ENCODE measurements at places on chromosomes 2 and 18.

DNA sequence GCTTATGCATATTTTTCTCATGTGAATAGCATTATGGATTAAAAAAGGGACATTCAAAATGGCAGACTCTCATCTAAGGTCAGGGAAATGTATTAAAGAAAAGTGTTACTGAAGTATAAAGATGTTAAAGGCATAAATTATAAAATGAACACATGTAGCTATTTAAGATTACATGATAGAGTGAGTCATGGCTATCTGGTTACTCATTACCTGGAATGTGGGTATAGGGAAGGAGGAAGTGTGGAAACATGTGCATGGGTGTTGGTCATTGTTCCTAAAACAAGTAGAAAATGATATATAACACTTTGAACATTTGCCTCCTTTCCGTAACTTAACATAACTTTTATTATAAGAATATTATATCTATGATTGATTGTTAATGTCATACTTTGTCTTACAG lies 66.4 kb downstream of the MYO1B start:
- DNase-seq, result no peak

DNA sequence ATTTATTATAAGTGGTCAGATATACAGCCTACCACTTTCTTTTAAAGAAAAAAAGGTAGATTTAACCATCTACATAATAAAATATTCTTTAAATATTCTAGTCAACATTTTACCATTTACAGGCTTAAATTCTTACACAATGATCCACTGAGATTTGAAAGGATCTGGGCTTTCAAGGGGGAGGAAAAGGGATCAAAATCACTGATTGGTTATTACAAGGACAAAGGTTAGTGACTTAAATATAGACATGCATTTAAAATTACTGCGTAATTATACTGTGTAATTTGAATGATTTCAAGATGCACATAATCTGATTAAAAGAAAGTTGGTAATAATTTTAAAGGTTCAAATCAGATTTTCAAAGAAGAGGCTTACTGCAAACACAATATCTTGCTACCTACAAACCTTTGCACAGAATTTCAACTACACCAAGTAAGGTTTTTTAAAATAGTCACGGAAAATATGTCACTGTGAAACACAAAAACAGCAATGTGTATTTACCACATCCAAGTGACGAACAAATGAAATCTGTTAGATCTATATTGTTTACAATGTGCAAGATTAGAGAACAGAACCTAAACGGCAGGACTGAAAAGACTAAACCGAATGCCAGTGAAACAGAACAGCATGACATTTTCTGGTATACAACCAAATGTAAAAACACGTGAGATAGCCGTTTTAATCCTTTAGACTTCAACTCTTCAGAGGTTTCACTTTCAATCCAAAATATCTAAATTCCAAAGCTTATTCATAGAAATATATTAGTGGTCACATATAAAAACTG lies 40.8 kb downstream of the RTN4 start:
- no peak for DNase-seq

DNA sequence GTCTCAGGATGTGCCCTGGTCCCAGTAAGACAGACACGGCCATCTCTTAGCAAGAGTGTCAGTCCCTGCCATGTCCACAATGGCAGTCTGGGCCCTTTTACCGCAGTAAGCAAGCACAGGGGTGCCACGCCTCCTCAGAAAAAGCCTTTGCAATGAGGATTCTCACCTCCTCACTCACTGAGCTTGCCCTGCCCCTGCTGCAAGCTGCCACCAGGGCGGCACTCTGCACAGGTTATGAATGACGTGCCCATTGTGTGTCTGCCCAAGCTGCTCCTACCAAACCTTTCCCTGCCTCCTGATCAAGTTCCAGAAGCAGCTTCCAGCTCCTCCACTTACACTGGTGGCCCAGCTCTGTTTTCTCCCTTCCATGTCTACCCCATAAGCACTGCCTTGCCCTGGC lies 23.3 kb downstream of the ERCC3 start:
- no peak for DNase-seq

- no peak for DNase-seq
Measured at GRCh38 chr2:170660409-170660808, 54.7 kb upstream of the SP5 start.

DNA sequence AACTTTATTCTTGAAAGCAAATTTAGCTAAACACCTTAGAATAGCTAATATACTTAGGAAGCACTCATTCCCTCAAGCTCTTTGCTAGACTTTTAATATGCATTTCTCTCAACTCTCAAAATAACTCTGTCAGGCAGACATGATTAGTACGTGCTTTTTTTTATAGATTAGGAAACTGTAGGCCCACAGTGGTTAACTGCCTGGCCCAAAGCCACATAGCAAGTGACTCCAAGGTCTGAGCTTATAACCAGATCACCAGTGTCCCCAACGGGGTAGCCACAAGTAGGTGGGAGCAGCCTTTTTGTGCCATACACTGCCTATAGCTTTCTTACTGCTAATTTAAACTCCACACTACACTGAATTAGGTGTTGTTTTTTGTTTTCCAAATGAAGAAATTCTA lies 576.8 kb downstream of the METTL4 start:
- DNase-seq, result no peak

- DNase-seq, result no peak
Measured at GRCh38 chr2:69549421-69549820, 94.1 kb downstream of the AAK1 start.

DNA sequence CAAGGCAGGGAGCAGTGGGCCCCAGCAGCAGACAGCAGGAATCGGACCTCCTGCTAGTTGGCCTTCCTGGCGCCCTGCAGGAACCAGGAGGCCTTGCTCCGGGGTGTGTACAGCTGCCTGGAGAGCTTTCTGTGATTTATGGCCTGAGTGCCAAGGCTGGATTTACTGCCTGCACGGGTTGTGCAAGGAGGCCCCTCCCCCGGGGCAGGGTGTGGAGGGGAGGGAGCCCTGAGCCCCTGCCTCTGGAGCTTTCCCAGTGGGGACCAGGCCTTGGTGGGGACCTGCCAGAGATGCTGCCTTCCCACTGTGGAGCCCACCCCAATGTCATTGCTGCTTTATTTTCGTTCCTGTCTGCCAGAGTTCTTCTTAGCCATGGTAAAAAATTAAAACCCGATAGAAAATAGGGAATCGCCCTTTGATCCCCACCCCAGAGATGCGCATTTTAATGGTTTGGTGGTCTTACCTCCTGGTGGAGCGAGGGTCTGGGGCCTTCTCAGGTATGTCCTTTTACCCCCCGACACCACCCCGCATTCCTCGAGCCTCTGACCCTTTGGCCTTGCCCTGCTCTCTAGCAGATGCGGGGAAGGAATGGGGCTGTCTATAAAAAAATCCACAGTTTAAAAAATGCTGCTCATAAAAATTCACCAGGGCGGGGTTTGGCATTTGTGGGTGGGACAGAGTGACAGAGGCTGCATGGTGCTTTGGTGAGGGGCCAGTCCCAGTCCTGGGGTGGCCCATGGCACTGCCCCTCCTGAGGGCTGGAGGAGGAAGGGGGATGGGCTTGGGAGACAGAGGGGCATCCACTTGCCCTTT lies 6.9 kb upstream of the RALB start:
- DNase-seq, result no peak

- DNase-seq, result peak; percentile 7
Measured at GRCh38 chr2:231104115-231104713, 20.6 kb downstream of the HTR2B start.

- DNase-seq, result no peak
Measured at GRCh38 chr2:198546122-198546521, 741.7 kb downstream of the PLCL1 start.

DNA sequence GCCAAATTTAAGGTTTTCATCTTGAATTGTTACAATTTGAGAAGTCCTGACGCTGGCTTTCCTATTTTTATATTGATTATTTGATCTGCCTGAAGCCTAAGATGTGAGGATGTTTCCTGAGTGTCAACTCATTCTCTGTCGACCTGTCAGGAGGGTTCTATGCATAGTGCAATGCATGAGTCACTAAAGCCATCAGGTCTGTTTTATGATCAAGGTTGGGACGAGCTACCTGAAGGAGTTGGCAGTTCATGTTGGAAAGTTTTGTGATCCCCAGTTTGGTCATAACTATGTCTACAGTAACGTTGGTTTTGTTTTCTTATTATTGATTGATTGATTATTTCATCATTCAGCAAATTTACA lies 71.2 kb downstream of the NABP1 start:
- no peak for DNase-seq

GRCh38 chr2:165957030-165957675 lies 3.6 kb upstream of the TTC21B start:
- DNase-seq, result no peak

DNA sequence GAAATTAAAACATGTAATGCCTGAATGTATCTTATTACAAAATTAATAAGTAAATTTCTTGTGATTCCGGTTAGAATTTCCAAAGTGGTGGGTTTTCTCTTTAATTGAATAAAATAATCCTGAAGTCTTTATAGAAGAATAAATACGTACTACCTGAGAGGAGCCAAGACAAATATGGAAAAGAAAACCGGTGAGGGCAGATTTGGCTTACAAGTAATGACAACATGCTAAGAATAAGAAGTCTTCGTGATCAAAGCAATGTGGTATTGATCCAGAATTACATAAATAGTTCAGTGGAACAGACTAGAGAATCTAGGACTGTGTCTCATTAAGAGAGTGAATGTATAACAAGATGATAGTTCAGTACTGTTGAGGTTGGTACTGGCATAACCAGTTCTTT lies 167.5 kb downstream of the NEDD4L start:
- DNase-seq, result no peak

DNA sequence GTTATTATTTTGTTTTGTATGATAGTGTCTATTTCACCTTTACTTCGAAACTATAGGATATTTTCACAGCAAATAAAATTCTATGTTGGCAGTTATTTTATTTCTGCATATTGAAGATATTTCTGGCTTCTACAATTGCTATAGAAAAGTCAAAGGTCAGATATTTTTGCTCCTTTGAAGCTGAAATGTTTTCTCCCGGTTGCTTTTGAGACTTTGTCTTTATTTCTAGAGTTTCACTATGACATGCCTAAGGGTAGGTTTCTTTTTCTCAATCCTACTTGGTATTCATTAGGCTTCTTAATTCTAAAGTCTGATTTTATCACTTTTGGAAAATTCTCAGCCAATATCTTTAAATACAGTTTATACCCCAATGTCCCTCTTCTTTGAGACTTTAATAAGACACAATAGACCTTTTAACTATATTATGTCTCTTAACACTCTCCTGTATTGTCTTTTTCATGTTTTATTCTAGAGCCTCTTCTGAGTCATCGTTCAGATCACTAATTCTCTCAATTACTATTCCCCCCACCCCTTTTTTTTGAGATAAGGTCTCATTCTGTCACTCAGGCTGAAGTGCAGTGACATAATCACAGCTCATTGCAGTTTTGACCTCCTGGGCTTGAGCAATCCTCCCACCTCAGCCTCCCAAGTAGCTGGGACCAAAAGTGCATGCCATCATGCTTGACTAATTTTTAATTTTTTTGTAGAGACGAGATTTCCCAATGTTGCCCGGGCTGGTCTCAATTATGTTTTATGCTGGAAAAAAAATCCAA lies 50.5 kb downstream of the USP37 start:
- no peak for DNase-seq

DNA sequence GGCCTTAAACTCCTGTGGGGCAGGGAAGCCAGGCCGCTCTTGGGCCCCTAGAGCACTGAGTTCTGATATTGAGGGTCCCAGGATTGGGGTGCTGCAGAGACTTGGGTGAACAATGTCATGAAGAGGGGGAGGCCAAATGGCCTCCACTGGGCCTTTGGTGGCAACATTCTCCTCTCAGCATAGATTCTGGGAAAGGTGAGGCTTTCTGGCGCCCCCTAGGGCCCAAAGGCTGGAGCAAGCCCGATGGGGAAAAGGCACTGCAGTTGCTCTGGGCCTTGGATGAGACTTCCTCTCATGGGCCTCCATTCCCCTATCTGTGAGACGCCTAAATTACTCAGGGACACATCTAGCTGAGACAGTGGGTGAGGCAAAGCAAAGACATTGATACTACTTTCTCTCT lies 84.8 kb downstream of the ACAA2 start:
- DNase-seq, result no peak

DNA sequence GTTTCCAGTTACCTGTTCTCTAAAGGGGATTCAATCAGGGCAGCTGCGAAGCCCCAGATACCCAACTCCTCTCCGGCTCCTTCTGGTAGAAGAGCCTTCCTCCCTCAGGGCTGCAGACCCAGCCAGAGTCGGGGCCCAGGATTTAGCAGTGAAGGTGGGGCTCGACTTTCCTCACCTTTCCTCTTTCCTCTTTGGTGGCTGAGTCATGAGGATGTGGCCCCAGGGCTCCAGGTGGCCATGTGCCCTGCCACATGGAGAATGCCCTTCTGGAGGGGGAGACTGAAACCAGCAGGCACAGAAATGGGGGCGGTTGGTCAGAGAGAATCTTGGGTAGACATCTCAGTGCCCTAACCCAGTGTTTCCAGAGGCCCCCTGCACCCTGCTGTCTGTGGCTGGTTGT lies 402.6 kb downstream of the NBAS start:
- DNase-seq, result no peak

GRCh38 chr18:75167759-75168618 lies 41.0 kb downstream of the PTGR3 start:
- no peak for DNase-seq

DNA sequence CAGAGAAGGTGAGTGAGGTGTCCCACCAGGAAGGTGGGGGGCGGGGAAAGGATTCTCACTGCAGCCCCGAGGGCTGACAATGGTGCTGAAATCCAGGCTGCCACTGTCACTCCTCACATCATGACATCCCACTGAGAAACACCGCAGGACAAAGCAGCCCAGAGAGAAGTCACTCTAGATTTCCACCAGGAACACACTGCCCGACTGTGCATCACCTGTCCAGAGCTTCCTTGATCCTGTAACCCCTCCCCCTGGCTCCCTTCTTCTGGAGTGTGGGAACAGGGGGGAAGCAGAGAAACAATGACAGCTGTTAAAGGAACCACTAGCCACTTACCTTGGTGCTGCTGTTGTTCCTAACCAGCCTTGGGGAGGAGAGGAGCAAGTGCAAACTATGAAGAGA lies 69.9 kb downstream of the MRO start:
- DNase-seq, result no peak

GRCh38 chr2:100419915-100420314 lies 2.4 kb upstream of the CHST10 start:
- DNase-seq, result no peak

DNA sequence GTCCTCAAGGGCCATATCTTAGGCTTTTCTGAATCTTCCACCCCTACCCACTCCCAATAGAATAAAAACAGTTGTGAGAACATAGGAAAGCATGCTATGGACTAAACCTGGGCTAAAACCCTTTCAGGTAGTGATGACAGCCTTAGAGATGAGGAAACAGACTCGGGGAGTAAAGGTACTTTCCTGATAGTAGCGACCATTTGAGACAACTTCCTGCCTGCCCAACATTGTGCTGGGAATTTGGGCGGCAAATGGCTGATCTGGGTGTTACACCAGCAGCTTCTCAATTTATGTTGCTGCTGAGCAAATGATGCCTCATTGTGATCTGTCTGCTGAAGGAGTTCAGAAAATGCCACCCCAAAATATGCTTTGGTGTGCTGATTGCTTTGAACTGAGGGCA lies 66.6 kb downstream of the TMEM17 start:
- DNase-seq, result no peak

DNA sequence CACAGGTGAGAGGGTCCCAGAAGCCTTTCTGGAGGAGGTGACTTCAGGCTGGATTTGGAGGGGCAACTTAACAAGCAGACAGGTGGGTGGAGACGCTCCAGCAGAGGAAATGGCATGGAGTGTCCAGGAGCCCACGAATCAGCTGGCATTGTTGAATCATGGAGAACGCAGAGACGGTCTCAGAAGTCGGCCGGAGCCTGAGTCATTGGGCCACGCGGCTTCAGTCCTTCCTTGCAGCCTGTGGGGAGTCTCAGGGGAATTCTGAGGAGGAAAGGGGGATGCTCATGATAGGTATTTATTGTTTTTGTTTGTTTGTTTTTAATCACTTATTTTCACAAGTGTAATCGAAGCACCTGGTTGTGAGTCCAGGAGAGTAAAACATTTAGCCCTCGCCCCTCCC lies 184.6 kb upstream of the HDAC4 start:
- DNase-seq, result no peak
